ENCODE measurements at places on chromosomes 6 and 20.

DNA sequence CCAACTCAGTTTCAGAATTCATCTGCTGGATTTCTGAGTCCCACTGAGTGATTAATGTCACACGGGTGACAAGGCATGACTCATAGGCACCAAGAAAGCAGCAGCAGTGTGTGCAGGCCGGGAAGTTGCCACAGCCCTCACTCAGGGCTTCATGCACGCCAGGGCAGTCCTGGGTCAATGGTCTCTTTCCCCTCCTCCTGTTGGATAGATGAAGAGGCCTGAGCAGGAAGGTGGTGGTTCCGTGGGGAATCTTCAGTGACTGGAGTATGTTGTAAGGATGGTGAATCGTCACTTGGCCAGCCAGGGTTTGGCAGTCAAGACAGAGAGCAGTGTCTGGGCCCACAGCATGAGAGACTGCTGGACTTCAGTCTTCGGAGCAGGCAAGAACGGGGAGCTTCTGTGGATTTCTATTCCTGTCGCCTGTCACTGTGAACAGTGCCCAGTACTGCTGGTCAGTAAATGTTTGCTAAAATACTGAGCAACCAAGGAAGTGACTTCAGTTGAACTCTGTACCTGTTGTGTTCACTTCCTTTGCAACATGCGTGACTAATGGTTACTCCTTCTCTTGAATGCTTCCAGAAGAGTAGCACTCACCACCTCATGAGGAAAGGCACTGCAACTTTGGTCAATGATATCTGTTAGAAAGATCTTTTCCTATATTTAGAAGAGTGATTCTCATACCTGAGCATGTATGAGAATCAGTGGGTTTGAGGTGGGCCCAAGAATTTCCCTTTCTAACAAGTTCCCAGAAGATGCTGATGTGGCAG lies 62.0 kb upstream of the CD93 start:
- DNase-seq: no peak

GRCh38 chr20:16434062-16434664 lies 139.1 kb downstream of the KIF16B start:
- no peak for DNase-seq

GRCh38 chr6:70860045-70860444 lies 96.8 kb downstream of the B3GAT2 start:
- no peak for DNase-seq

DNA sequence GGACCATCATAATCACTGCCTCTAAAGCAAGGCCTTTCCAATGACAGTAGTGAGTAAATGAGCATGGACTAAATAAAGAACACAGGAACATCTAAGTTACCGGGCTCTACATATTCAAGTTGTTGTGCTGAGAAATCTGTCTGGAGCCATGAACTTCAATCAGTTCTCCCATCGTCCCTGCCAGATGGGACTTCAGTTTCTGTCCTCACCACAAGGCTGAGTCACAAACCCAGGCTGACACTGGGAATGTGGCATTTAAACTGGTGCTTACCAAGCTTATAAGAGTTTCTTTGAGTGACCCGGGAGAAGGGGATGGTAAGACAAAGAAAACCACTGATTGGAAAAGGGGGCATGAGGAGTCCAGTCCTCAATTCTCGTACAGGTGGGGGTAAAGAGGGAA lies 497.0 kb downstream of the MAFB start:
- no peak for DNase-seq

GRCh38 chr6:211871-212497 lies 80.3 kb upstream of the DUSP22 start:
- no peak for DNase-seq

DNA sequence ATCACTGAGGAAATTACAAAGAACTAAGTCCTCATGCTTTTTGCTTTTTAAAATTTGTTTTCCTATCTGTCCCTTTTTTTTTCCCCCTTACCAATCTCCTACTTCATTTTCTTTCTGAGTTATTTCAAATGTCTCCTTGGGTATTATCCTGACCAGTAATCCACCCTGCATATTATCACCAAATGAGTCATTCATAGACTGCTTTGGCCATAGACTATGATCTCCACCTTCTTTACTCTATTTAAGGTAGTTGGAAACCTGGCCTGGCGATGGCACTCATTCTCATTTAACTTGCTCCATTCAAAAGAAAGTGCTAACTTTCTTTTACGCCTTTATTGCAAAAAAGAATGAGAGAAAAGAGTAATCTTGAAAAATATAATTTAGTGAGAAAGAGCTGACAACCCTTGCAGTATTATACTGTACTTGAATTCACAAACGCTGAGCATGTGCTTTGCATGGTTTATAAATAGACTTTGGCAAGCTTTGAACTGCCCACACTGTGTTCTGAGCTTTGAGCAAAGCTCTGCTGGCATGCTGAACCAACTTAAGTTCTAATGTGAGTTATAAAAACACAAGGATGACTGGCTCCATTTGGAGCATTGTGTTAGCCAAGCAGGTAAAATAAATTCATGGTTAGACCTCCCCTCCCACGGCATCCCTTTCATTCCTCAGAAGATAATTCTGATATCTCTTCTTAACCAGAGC lies 198.9 kb downstream of the NKAIN2 start:
- DNase-seq: no peak

DNA sequence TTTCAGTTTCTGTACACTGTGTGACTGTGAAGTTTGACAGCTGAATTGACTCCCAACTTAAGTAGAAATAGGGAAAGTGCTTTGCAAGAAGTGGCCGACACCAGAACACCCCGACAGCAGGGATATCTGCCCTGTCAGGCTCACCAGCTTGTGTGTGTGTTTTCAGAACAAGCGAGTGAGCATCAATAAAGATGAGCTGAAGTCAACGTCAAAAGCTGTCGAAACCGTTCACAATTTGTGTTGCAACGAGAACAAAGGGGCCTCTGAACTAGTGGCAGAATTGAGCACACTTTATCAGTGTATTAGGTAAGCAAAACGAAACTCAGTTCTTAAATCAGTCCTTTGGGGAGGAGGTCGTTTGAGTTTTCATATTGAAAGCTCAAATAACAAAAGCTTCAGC lies 10.7 kb downstream of the NELFCD start:
- no peak for DNase-seq

DNA sequence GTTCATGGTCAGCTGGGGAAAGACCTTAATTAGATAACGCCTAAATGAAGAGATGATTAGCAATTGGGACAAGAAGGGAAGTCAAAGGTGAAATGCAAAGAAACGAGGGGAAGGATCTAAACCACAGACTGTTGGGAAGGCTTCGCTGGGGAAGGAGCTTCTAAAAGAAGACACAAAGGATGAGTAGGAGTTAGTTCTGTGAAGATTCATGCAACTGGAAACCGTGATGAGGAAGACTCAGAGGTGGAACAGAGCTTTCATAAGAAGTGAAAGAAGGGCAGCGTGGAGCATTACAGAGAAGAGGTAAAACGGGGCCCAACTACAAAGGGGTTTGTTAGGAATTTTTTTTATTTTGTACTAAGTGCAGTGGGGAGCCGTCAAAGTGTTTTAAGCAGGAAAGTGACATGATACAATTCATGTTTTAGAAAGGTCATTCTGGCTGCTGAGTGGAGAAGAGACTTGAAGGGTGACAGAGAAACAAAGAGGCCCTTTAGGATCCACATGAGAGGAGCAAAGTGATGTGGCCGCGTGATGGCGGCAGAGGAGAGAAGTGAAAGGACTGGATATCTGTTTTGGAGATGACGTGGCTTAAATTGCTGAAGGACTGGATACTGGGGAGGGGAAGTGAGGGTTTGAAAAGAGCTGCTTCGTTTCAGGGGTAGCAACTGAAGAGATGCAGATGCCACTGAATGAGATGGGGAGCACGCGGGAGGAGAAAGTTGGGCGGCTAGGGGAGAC lies 33.6 kb downstream of the TTI1 start:
- no peak for DNase-seq

DNA sequence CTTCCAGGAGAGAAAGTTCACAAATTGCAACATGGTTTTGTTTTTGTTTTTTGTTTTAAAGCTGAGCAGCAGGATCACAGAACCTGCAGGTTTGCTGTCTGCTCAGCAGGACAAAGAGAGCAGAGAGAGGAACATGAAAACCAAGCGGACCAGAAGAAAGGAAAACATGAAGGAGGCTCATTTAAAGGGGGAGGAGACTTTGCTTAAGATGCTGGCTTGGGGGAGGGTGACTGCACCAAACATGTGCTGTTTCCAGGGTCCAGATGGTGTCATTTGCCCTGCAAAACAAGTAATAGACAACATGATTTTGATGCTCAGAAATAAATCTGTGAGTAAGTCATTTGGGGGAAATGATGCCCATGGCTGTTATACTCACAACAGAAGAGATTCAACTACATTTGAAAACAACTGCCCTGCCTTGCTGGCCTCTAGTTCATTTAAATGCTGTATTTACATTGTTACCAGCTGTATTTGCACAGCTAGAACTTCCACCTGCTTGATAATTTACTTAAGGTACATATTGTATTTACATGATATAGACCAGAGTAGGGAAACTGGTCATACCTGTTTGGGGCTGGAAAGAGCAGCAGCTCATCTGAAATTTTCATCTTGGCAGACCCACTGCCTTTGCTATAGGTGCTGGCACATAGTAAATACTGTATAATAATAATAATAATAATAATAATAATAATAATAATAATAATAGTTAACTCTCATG lies 32.2 kb upstream of the CHD6 start:
- no peak for DNase-seq

GRCh38 chr6:100456908-100457235 lies 7.8 kb downstream of the SIM1 start:
- DNase-seq: no peak

- no peak for DNase-seq
Observed at GRCh38 chr20:11182720-11183119, 508.9 kb upstream of the JAG1 start.

Measured in activated gamma-delta T cell (primary cell).